Vagina (tissue), 2 donors: ENCODE measurements at places on chromosomes 12 and 14.

- DNase-seq: no peak
Observed at GRCh38 chr12:57603815-57604453, 690 bp upstream of the DTX3 start.

- no peak for DNase-seq
Observed at GRCh38 chr14:104588066-104588857, 8.7 kb downstream of the C14orf180 start.

- no peak for DNase-seq
Observed at GRCh38 chr12:8701046-8701660, 3.4 kb downstream of the RIMKLB start.

DNA sequence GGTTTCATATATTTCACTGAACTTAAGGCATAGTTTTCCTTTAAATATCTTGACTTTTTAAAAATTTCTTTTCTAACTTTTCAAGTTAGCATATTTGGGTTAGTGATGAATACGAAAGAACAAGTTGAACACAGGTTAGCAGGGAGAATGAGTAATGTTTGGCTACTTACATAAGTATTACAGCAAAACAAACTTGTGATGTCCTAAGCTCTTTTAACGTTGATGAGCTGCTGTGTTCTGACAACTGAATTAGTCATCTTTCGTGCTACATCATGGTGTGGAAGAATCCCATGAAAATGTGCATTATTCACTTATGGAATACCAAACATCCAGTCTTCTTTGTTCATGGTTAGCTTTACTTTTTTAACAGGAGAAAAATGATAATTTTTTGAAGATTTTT lies 36.3 kb upstream of the PDZRN4 start:
- no peak for DNase-seq

- no peak for DNase-seq
Observed at GRCh38 chr12:24400533-24400932, 451.1 kb upstream of the SOX5 start.

GRCh38 chr12:117202033-117202432 lies 11.8 kb upstream of the FBXO21 start:
- no peak for DNase-seq

GRCh38 chr14:94458096-94458495 lies 5.5 kb upstream of the SERPINA11 start:
- peak; percentile 58 for DNase-seq
